NCI-H1417 (cell line): ENCODE measurements at places on chromosomes 1 and 21.

DNA sequence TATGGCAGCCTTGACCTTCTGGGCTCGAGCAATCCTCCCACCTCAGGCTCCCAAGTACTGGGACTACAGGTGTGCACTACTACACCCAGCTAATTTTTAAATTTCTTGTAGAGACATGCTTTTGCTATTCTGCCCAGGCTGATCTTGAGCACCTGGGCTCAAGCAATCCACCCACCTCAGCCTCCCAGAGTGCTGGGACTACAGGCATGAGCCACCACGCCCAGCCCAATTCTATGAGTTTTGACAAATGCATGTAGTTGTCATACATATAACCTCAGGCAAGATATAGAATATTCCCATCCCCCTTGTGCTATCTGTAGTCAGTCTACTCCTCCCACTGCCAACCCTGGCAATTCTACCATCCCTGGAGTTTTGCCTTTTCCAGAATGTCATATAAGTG lies 38.7 kb upstream of the TTC22 start:
- DNase-seq = no peak

GRCh38 chr1:2943686-2944260 lies 77.5 kb upstream of the ACTRT2 start:
- no peak for DNase-seq

DNA sequence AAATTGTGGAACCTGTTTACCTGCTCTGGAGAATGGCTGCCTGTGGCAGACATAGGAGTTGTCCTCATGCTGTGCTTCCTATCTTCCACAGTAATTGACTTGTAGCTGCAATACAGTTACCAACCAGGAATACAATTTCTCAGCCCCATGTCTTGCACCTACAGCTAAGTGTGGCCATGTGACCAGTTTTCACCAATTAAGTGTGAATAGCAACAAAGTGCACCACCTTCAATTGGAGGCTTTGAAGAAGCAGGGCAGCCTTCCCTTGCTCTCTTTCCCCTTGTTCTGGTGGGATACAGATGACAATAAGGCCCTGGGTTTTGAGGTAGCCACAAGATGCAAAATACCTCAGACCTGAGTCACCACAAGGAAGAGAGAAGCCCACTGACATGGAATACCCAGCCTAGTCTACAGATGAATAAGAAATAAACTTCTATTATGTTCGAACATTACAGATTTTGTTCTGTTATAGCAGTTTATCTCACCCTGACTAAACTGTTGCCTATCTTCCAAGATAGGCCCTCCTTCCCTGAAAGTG lies 70.2 kb upstream of the S1PR1 start:
- no peak for DNase-seq

- DNase-seq = no peak
These were observed 27.6 kb downstream of the CD247 start for GRCh38 chr1:167490765-167491164.

- no peak for DNase-seq
These were observed 59.2 kb downstream of the CLSTN1 start for GRCh38 chr1:9764550-9764949.

- DNase-seq = no peak
These were observed 264.6 kb downstream of the DUSP10 start for GRCh38 chr1:221477252-221477651.

DNA sequence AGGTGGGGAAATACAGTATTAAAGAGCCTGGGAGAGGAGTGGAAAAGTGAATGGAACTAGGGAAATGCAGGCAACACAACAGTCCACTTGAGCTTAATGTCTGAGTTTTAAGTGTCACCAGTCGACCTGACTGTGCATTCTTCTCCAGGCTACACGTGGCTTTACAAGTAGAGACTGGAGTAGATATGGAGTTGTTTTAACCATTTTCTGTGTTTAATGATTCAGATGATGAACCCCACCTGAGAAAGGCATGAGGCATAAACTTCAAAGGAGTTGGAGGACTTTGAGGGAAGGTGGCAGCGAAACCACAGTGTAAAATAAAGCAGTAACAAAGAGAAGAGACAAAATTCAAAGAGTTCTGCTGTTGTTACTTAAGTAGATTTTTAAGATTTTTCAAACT lies 12.6 kb downstream of the FUBP1 start:
- no peak for DNase-seq

GRCh38 chr1:110069404-110070281 lies 829 bp downstream of the ALX3 start:
- no peak for DNase-seq

DNA sequence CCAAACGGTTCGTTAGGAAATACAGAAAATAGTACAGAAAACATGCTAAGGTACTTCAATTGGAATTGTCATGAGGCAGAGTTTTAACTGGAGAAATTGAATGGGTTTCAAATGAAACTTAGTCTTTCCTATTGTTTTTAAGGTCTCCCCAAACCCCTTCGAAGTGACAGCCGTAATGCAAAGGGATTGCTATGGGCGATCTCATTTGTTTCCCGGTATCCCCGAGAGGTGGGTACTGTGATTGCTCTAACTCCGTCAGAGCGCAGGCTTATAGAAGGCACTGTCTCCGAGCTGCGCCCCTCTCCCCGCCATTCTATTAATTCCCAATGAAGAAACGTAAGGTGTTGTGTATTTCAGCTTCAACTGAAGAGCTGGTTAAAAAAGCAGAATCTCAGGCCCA lies 22.0 kb upstream of the RNF187 start:
- DNase-seq = no peak

GRCh38 chr1:11676386-11677103 lies 4.4 kb downstream of the MAD2L2 start:
- no peak for DNase-seq

- no peak for DNase-seq
These were observed 434.3 kb downstream of the PTPRC start for GRCh38 chr1:199073166-199073565.

- DNase-seq = peak; percentile 27
These were observed 5.0 kb downstream of the JMJD4 start for GRCh38 chr1:227729881-227730629.

GRCh38 chr21:37168666-37169065 lies 95.6 kb downstream of the TTC3 start:
- DNase-seq = no peak

- no peak for DNase-seq
These were observed 414.2 kb downstream of the KCNT2 start for GRCh38 chr1:196193896-196194559.

DNA sequence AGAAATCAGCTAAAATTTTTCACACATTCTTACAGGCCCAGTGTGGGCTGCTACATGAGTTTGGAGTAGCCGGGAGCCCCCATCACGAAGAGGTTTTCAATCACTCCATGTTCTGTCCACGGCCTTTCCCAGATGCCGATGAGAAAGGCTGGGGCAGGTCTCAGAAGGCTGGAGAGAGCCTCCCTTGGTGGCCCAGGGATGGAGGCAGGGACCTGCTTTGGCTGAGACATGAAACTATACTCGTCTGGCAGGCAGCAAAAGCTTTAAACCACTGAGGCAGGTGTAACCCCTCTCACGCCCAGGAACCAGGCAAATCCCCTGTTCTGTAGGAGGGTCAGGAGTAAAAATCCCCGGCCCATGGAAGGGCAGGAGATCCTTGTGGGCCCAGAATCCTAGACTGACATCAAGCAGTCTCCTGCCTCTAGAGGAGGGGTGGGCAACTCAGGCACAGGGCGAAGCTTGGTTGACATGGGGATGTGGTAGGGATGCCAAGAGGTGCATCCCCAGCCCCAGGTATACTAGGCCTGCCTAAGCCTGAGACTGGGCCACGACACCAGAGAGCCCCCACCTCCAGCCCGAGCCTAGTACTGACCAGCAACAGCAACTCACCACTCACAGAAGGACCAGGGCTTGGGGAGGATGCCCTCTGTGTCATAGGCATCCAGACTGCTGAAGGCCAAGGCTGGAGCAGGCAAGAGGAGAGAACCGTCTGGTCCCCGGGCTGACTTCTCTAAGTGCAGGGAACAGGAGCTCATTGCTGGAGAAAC lies 9.1 kb downstream of the MMEL1 start:
- DNase-seq = no peak

DNA sequence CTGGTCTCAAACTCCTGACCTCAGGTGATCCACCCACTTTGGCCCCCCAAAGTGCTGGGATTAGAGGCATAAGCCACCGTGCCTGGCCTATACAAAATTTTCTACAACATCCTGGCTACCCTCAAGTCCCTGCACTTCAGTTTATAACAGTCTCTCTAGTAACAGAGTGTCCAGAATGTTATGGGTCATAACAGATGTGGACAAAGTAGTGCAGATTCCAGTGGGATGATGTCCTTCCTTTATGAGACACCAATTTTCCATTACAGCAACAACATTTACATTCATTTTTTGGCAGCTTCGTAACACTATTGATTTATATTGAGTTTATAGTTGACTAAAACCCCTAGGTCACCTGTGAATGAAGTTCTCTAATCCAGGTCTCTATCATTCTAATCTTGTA lies 429.4 kb upstream of the PTBP2 start:
- DNase-seq = no peak

- DNase-seq = no peak
These were observed 73.0 kb downstream of the DAP3 start for GRCh38 chr1:155761736-155762405.

DNA sequence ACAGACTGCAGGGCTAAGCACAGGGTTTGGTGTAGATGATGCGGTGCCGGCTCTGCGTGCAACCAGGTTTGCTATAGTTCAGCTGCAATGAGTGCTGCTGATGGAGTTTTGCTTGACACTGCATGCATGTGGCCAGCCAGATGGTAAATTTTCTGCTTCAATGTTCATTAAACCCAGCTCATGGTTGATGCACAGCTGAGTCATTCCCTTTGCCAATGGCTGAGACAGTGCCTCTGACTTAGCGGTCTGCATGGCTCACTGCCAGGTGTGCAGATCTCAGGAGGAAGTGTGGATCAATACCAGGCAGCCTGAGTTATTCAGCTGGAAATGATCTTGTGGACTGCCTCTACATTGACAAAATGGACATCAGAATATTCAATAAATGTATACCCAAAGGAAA lies 172.7 kb upstream of the ZP4 start:
- peak; percentile 7 for DNase-seq

GRCh38 chr1:15245593-15246360 lies 1.2 kb upstream of the FHAD1 start:
- no peak for DNase-seq

- peak; percentile 15 for DNase-seq
These were observed 81.7 kb downstream of the PGM1 start for GRCh38 chr1:63674865-63675419.

DNA sequence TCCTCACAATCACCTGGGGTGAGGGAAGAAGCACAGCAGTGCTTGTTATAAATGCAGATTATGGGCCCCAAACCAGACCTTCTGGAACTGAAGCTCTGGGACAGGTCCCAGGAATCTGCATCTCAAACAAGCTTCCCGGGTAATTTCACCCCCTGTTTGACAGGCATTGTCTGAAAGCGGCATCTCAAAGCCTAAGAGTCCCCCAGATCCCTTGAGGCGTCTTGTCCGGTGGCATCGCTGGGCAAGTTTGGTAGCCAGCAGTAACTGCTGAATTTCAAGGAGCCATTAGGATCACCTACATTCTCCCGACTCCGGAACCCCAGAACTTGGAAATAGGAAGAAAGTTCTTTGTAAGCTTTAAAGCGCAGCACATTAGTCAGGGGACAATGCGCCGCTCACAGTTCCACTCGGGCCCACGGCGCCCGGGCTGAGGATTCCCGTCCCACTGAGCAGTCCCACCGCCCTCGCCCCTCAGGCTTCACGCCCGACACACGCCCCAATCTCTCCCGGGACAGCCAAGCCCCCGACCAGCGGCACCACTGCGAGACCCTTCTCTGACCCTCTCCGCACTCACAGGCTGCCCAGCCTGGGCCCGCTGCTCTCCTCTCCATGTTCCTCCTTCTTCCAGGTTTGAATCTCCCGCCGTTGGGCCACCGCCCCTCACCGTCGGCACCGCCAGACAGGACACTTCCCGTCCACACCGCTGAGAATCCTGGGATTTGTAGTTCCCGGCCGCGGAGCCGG lies at the start of gene IQGAP3:
IQGAP3 (minus strand) TSS at position 647 of the 744 bp plus-strand sequence; CDS start at position 611, 36 bp downstream.
- DNase-seq = peak; percentile 91

DNA sequence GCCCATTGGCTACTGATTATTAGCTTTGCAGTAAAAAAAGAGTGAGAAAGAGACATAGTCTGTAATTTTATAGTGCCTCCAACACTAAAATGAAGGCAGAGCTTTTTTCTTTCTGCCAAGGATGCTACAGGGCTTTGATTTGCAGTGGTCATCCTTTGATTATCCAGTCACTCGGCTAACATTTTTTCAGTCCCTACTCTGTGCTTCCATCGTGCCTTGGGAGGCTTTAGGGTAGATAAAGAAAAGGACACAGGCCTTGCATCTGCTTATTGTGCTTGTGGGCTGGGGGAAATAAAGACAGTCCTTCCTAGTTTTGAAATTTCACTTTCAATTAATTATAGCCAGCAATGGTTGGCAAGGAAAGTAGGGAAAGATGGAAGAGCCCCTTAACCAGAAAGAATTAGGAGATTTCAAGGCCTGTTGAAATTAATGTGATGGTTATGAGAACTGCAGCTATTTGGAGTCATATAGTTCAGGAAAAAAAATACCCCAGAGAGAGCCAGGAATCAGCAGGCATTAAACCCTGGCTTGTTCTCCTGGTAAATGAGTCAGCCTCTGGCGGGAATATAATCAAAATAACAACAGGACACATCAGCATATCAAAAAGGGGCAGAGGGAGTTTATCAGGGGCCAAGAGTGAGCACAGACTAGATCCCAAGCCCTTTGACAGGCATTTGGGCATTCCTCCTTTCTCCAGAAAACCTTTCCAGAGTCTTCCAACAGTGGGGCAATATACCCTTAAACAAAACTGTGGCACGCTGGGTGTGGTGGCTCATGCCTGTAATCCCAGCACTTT lies 27.4 kb downstream of the CACHD1 start:
- DNase-seq = no peak

GRCh38 chr1:174135211-174135610 lies 24.1 kb upstream of the RABGAP1L start:
- no peak for DNase-seq

DNA sequence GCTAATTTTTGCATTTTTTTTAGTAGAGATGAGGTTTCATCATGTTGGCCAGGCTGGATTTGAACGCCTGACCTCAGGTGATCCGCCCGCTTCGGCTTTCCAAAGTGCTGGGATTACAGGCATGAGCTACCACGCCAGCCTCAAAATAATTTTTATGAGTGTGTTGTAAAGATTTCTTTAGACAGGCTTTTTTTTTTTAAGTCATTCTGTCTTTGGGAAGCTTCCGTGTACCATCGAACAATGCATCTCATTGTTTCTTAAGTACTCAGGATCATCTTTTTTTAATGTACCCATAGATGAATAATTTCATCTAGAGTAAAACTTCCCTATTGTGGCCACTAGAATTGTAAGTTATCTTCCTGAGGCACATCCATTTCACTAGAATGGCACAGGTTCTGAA lies 19.6 kb upstream of the SDC3 start:
- no peak for DNase-seq

DNA sequence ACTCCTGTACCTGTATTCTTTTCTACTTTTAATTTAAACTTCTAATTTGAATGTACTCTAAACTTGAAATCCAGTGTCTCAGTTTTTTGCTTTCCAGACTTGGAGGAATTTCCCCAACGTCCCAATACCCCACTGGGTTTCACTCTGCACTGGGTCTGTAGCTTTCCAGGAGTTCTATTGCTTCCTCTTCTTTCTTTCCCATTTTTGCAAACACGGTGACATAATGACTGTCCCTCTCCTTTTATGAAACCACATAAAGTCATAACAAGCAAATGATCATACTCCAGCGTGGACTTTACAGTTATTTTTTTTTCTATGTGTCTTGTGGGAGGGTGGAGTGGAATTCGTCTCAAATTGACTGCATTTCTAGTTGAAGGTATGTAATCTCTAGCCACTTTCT lies 97.1 kb downstream of the FASLG start:
- DNase-seq = no peak
